ENCODE measurements at places on chromosomes 4 and X.

DNA sequence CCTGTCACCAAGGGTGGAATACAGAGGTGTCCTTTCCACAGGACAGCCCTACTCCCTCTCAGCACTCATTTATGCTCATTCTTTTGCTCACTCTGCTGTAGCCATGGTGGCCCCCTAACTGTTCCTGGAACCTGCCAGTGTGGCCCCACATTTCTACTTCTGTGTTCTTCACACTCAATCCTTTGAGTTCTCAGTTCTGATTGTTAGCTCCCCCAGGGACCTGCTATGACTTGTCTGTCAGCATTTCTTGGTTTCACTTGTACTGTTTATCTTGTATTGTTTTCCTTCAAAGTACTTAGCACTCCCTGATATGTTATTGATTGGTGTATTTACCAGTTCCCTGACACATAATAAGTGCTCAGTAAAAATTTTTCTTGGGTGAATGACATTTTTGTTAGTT is 14.9 kb downstream of the VBP1 start:
- no peak for DNase-seq

- DNase-seq: no peak
These were observed 1781.7 kb upstream of the PCDH10 start for GRCh38 chr4:131367441-131367840.

GRCh38 chr4:41257257-41257901 is 651 bp downstream of the UCHL1 start:
- DNase-seq: no peak

DNA sequence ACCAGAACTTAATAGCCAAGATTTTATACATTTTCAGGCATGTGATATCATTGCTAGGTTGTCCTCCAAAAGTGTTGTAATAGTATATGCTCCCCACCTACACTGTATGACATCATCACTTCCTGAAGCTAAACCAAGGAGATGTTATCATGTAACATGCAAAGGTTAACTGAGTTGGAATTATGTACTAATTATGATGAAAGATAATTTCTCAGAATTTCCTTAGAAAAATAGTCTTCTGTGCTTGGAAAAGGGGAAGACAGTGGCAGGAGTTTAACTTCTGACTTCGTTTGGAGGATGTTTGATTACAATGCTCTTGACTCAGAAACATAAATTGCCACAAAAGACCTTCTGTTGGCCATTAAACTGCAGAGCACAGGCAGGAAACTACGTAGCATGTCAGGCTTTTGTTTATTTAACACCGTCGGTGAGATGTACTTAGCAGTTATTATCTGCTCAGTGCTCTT is 83.6 kb upstream of the GUCY1A1 start:
- no peak for DNase-seq

GRCh38 chr4:100166297-100167039 is 23.8 kb downstream of the DDIT4L start:
- DNase-seq: no peak
